ENCODE measurements at places on chromosomes 7 and 10. TPM values are rescaled to one million over a fixed set of nuclear protein-coding genes. Genes with fewer than 3 reads are reported as not detected.

PCBD1 gene
- 90.1 TPM for total RNA-seq

AKR1C1 gene
- total RNA-seq = 61.7 TPM

TLL2 gene
- 0.98 TPM for total RNA-seq

CUBN gene
- 14.8 TPM for total RNA-seq

TACC2 gene
- total RNA-seq = 81.0 TPM

SPDYE9 gene
- not detected for total RNA-seq

DNAJB6 gene
- total RNA-seq = 74.5 TPM

DNA sequence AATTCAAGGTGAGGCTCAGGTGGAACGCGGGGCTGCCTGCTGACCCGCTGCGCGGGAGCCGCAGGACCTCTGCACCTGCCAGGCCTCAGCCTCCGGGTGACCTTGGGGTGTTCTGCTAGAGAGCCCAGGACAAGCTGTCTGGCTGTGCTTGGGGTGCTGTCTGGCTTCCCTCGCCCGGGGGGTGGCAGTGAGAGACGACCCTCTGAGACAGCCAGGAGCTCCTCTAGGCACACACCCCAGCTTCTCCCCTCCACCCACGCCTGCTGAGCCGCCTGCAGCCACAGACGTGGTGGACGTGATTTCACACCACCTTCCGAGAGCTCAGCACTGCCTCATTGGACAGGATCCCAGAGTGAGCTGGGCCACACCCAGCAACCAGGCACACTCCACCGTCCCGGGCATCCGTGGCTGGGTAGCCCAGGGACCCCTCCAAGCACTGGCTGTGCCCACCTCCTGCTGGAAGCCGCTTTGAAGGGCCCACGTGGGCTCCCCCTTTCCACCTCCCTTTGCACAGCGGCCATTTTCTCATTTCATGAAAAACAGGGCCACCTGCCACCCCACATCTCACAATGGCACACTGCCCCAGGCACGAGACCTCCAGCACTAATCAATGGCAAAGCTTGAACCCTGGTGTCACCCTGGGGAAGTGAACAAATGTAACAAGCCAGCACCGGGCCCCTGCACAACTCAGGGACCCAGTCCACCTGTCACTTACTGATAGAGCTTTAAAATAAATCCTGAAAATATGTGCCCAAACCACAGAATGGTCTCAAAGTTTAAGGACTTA, 35.0 kb downstream of the ZFAND2A start:
- no peaks in the 10 kb centered on the region for H3K27me3 ChIP-seq
- no peak overlapping the region for H3K27ac ChIP-seq
- H3K4me3 ChIP-seq = no peak overlapping the region
- DNase-seq = no peak
- H3K4me1 ChIP-seq = peaks cover 4% of the 10 kb centered on the region
- no peaks in the 10 kb centered on the region for H3K36me3 ChIP-seq

GRCh38 chr7:40780460-40780859, 645.7 kb downstream of the SUGCT start:
- no peaks in the 10 kb centered on the region for H3K4me1 ChIP-seq
- no peak for DNase-seq
- no peaks in the 10 kb centered on the region for H3K27me3 ChIP-seq

GRCh38 chr7:40808378-40808942, 673.7 kb downstream of the SUGCT start:
- H3K27me3 ChIP-seq = no peaks in the 10 kb centered on the region
- DNase-seq = peak; percentile 73
- no peak overlapping the region for H3K27ac ChIP-seq
- no peaks in the 10 kb centered on the region for H3K36me3 ChIP-seq
- H3K4me3 ChIP-seq = no peak overlapping the region

- H3K27me3 ChIP-seq = no peaks in the 10 kb centered on the region
- DNase-seq = no peak
Observed at GRCh38 chr10:63260860-63261251, 127.7 kb downstream of the NRBF2 start.

- H3K27me3 ChIP-seq = no peaks in the 10 kb centered on the region
- no peak for DNase-seq
- no peaks in the 10 kb centered on the region for H3K4me1 ChIP-seq
- H3K4me3 ChIP-seq = no peak overlapping the region
- no peak overlapping the region for H3K27ac ChIP-seq
- H3K36me3 ChIP-seq = no peaks in the 10 kb centered on the region
Observed at GRCh38 chr10:4651404-4652037, 174.5 kb upstream of the AKR1E2 start.

DNA sequence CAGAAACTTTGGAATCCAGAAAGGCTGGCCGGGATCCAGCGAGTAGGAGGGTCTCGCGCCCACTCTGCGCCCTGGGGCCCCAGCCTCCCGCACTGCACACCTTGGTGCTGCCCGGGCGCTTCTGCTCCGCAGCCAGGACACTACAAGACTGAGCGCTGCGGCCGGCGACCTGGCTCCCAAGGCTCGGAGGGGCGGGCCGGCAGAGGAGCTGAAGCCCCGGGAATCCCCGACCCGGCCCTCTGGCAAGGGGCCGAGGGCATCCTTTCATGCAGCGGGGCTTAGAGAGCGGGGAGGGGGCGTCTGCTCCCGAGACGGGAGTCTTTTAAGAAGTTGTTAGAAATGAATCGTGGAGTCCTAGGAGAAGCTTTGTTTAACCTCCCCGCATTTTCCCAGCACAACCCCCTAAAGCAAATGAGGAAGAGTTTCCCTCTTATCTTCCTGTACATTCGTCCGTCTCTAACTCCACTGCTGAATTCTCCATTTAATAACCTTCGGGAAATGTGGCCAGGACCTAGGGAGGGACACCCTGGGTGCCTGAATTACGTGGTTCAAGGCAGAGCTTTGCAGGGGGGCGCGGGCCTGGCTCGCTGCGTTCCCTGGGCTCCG, 1.1 kb downstream of the VWC2 start:
- no peak overlapping the region for H3K27ac ChIP-seq
- DNase-seq = peak; percentile 51
- no peaks in the 10 kb centered on the region for H3K4me1 ChIP-seq
- H3K36me3 ChIP-seq = no peaks in the 10 kb centered on the region
- H3K27me3 ChIP-seq = no peaks in the 10 kb centered on the region

DNA sequence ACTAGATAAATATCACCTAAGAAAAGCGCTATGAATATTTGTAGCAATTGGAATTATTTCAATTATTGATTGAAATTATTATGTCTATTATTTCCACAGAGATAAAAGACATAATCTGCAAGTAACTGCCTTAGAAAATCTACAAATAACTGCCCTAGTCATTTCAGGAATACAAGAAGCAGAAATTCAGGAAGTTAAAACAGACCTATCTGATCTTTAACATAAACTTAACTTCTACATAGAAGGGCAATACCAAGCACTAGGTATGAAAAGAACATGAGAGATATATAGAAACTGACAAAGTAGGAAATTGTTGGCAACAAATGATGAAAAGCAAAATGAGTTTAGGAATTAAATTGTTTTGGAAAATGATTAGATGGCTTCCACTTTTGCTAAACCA, 31.8 kb upstream of the AKR1B10 start:
- no peak for DNase-seq
- H3K27ac ChIP-seq = no peak overlapping the region
- H3K4me3 ChIP-seq = no peak overlapping the region
- H3K4me1 ChIP-seq = no peaks in the 10 kb centered on the region
- H3K36me3 ChIP-seq = no peaks in the 10 kb centered on the region

GRCh38 chr7:332646-333392, 42.8 kb downstream of the FOXL3 start:
- no peaks in the 10 kb centered on the region for H3K27me3 ChIP-seq
- H3K4me3 ChIP-seq = no peak overlapping the region
- no peak overlapping the region for H3K27ac ChIP-seq
- DNase-seq = peak; percentile 88

- H3K36me3 ChIP-seq = no peaks in the 10 kb centered on the region
- DNase-seq = peak; percentile 71
- no peak overlapping the region for H3K27ac ChIP-seq
Observed at GRCh38 chr10:34954142-34954541, 136.0 kb downstream of the CUL2 start.

DNA sequence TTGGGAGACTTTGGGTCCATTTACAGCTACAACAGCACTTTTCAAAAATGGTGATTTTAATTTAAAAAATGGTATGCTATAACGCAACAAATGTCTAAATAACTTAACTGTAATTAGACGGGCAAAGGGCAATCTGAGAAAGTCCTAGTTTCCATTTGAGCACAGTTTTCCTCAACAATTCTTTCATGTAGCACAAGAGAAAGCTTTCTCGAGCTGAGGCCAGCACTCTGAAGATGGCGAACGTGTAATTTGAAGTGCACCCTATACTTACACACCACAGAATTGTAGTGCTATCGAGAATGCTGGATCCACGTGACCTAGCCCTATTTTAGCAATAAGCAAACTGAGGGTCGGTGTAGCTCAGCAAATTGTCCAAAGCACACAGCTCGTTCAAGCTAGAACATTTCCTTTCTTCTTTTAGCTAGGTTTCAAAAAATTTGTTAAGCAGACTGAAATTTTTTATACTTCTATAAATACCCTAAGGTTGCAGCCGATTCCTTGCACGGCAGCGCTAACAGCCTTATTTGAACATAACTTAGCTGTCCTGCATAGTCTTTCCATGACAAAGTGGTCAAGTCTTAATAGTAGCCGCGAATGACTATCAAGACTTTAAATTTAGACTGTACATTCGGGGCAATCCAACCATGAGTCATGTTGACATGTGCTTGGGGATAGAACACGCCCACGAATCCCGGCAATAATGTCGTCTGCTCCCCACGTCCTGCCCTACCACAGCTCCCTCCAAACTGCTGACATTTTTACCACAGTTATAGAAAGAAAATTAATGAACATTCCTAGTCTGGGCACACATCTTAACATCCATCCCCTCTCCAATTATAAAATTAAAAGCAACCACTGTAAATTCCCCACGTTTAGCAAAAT, 10.0 kb downstream of the KLF6 start:
- H3K27ac ChIP-seq = peak overlapping the region; percentile 65
- H3K4me1 ChIP-seq = peaks cover 10% of the 10 kb centered on the region
- no peak overlapping the region for H3K4me3 ChIP-seq
- H3K36me3 ChIP-seq = peaks cover 46% of the 10 kb centered on the region
- DNase-seq = no peak
- no peaks in the 10 kb centered on the region for H3K27me3 ChIP-seq

DNA sequence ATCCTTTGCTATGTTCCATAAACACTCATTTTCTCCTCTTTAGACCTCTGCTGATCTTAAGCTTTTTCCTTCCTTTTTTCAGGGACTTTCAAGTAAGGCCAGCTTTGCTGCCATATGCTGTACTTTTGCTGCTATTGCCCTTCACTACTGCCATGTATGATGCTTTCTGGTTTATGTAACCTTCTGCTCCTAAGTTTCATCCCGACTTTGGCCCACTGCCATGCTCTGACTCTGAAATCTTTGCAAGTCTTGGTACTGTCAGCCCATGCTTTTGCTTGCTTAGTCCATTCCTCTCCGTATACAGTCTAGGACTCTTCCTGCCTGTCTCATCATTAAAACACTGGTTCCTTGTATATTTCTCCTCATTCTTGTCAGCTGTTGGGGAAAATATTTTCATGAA, 152.4 kb downstream of the RNF133 start:
- no peaks in the 10 kb centered on the region for H3K36me3 ChIP-seq
- no peak for DNase-seq
- no peak overlapping the region for H3K27ac ChIP-seq
- H3K27me3 ChIP-seq = no peaks in the 10 kb centered on the region
- no peaks in the 10 kb centered on the region for H3K4me1 ChIP-seq
- H3K4me3 ChIP-seq = no peak overlapping the region

- no peaks in the 10 kb centered on the region for H3K27me3 ChIP-seq
- no peak overlapping the region for H3K4me3 ChIP-seq
- no peaks in the 10 kb centered on the region for H3K4me1 ChIP-seq
- no peak for DNase-seq
- no peaks in the 10 kb centered on the region for H3K36me3 ChIP-seq
Observed at GRCh38 chr7:24668927-24669635, 88.2 kb downstream of the GSDME start.

DNA sequence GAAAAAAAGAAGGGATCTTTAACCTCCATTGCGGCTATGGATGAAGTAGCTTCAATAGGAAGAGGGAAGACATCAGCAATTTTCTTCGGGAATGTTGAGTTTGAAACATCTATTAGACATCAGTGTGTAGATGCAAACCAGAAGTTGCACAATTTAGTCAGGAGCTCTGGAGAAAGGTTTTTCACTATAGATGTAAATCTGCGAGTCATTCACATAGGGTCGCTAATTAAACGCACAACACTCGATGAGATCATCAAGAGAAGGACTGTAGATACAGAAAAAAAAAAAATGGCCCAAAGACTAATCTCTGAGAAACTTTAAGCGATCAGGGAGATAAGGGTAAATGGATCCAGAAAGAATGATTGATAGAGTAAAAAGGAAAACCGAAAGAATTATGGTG, 61.7 kb upstream of the TES start:
- H3K27me3 ChIP-seq = no peaks in the 10 kb centered on the region
- H3K36me3 ChIP-seq = no peaks in the 10 kb centered on the region
- H3K27ac ChIP-seq = no peak overlapping the region
- H3K4me3 ChIP-seq = no peak overlapping the region

DNA sequence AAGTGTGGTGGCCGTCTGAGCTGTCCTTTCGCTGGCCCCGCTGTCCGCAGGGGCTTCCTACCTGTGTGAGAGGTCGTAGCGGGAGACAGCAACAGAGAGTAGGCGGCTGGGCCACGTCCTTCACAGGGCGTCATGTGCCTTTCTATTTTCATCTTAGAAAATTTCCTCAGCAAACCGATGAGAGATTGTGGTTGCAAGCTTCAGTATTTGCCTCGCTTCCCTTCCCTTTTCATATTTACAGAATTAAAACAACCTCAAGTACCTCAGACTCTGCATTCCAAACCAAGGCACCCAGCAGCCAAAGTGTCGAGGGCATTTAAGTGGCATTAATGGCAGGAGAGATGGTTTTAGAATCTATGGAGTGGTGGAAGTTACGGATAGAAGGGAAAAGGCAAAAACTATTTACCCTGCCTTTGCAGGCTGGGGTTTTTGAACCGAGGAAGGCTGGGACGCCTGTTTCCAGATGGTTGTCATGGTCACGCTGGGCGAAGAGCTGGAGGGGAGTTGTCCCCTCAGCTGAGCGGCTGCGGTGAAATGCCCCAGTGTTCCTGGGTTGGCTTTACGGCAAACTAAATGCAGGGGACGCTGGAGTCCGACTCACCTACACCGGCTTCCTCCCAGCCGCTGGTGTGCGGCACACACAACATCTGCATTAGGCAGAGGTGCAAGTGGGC, 41.9 kb downstream of the WIPI2 start:
- no peak overlapping the region for H3K27ac ChIP-seq
- H3K4me1 ChIP-seq = no peaks in the 10 kb centered on the region
- H3K4me3 ChIP-seq = no peak overlapping the region
- DNase-seq = no peak

- H3K36me3 ChIP-seq = no peaks in the 10 kb centered on the region
- H3K4me3 ChIP-seq = no peak overlapping the region
- DNase-seq = no peak
- H3K27ac ChIP-seq = no peak overlapping the region
- no peaks in the 10 kb centered on the region for H3K27me3 ChIP-seq
Observed at GRCh38 chr7:29771081-29771816, 35.1 kb upstream of the WIPF3 start.
